Brain (organoid and tissue), 16 donors: ENCODE measurements at places on chromosomes 11 and 22. TPM values are rescaled to one million over a fixed set of nuclear protein-coding genes. Genes with fewer than 3 reads are reported as not detected.

Gene TM7SF2
- polyA plus RNA-seq = 143 TPM

Gene SCN4B
- polyA plus RNA-seq = 9.7 TPM

Gene SEC14L6
- polyA plus RNA-seq = 1.0 TPM

Gene ILK
- polyA plus RNA-seq = 91.0 TPM

Gene PANX3
- not detected for polyA plus RNA-seq

Gene OSM
- polyA plus RNA-seq = not detected

Gene TNNT3
- 0.58 TPM for polyA plus RNA-seq

Gene KRTAP5-2
- polyA plus RNA-seq = not detected

Gene OR51I1
- not detected for polyA plus RNA-seq

Gene PATE2
- polyA plus RNA-seq = not detected

Gene SOX6
- 3.3 TPM for polyA plus RNA-seq

Gene MYEOV
- not detected for polyA plus RNA-seq

Gene SLC16A8
- polyA plus RNA-seq = 1.2 TPM

Gene C11orf52
- 9.1 TPM for polyA plus RNA-seq

Gene MYOD1
- polyA plus RNA-seq = not detected

Gene OR8A1
- polyA plus RNA-seq = not detected

Gene EXT2
- polyA plus RNA-seq = 29.5 TPM
